Progenitor cell of endocrine pancreas (in vitro differentiated cells): ENCODE measurements at places on chromosomes 3 and 15.

GRCh38 chr3:67941433-67942030, 287.1 kb upstream of the SUCLG2 start:
- DNase-seq, result no peak

- no peak for DNase-seq
Observed at GRCh38 chr3:187963677-187964385, 190.1 kb upstream of the LPP start.

- DNase-seq, result no peak
Observed at GRCh38 chr3:50749822-50750221, 75.1 kb downstream of the DOCK3 start.

DNA sequence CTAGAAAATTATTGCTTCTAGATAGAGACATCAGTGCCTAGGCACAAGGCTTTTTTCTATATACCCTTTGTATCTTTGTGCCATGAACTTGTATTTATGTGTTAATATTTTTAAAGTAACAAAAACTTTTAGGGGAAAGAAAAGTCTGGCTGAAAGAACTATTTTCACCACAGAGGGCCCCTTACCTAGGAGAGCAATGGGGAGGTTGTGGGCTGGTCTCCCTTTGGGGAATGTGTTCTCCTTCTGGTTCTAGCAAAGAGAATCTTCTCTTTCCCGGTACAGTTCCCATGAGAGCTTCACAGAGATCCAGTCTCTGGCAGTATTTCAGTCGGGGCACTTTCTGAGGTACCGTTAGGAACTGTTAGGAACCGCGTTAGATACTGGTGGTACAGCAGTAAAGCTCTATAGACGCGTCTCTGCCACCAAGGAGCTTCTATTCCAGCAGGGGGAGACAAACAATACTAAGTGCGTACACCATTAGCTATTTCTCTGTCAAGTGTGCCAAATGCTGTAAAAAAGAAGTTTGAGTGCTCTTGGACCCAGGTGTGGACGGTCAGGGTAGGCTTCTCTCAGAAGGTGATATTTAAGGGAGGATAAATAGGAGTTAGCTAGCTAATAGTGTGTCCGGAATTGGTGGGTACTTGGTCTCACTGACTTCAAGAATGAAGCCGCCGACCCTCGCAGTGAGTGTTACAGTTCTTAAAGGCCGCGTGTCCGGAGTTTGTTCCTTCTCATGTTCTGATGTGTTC, 4.6 kb upstream of the EPB42 start:
- DNase-seq, result no peak

DNA sequence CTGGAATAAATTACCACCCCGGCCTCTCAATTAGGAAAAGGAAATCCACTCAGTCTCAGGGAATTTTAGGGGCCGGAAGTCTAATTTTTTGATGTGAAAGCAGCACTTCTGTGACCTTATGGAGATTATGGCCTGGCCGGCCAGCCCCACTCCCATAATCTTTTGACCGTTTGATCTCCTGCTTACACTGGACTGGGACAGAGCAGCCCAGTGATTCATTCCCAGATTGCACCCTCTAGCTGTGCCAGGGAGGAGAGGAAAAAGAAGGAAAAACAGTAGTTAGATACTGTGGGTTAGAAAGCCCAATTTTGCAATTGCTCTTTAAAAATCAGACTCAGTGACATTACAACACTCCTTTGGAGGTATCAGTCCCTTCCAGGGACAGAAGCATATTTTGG, 32.4 kb downstream of the GJD2 start:
- DNase-seq, result no peak

GRCh38 chr15:39830166-39830565, 47.5 kb upstream of the FSIP1 start:
- DNase-seq, result no peak

DNA sequence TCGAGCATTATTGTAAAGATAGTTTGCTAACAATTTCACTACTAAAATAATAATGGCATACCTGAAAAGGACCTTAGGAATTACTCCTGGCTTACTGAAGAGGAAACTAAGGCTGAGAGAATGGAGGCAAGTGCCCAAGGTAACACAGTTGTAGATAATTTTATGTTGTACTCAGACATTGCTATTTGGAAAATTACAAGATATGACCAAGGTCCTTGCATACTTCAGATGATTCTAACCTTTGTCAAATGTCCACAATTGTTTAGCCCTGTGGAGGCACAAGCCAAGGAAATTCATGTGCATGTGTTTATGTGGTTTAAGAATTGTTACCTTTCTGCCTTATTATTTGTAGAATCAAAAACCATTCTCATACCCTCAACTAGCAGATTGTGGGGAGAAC, 105.7 kb downstream of the TUSC7 start:
- no peak for DNase-seq

- DNase-seq, result no peak
Observed at GRCh38 chr3:134511500-134511899, 25.6 kb downstream of the CEP63 start.

DNA sequence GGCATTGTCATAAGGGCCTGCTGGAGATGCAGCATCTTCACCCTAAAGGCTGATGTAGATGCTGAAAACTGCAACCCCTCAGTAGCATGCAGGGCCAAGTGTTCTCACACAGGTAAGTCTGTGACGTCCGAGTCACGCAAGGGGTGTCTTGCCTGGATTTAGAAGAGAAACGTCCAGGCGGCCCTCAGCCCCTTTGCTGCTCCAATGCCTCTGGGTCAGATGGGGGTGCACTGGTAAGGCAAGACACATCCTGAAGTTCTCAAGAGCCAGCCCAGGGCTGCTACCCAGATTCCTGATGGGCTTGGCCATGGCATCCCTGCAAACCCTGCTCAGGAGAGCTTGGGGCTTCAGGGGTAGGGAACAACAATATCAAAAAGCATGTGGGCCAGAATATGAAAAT, 25.4 kb downstream of the ONECUT1 start:
- no peak for DNase-seq

GRCh38 chr15:70777170-70777926, 14.0 kb upstream of the UACA start:
- DNase-seq, result no peak

DNA sequence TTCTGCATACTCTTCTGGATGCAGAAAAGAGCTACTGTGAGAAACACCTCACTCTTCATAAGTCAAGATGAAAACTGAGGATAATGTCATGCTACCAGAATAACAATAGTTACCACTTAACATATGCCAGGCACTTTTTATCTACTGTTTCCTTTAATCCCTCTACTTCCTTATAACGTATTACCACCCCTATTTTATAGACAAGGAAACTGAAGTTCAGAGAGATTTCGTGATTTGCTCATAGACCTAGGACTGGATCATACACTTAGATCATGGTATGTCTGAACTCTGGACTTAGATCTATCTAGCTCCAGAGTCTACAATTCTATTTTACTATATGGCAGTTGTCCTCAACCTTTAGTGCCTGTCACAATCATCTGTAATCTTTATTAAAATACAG, 155.7 kb upstream of the TSPAN3 start:
- no peak for DNase-seq

DNA sequence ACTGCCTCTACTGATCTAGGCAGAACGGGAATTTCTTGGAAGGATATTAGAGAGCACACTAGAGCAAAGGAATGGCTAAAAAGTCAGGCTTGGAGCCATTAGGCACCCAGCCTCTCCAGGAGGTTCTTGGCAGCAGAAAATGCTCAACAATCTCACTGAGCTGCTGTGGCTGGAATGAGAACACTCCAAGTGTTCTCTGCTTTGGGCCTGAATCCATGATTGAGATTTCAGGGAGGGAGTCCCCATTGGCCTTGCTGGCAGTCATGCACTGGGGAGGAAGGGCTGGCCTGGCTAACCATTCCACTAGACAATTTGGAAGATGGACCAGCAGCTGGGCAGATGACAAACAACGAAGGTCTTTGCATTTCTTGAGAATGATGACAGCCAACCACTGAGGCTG, 362.6 kb downstream of the SHQ1 start:
- no peak for DNase-seq

DNA sequence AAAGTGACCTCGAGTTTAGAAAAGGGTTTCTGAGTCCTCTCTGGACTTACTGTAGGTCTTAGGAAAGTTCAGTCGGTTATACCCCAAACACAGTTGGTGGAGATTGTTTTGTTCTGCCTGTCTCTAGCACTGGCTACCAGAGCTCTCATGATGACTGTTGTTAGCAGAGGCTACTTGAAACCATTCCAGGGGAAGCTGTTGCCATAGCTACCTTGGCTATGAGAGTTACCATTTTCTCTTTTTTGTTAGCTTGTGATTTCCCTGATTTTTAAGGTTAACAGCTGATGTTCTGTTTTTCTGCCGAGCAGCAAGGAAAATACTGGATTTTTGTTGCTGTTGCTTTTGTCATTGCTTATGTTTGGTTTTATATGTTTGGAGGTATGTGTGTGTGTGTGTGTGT, 26.7 kb downstream of the ABHD2 start:
- no peak for DNase-seq

DNA sequence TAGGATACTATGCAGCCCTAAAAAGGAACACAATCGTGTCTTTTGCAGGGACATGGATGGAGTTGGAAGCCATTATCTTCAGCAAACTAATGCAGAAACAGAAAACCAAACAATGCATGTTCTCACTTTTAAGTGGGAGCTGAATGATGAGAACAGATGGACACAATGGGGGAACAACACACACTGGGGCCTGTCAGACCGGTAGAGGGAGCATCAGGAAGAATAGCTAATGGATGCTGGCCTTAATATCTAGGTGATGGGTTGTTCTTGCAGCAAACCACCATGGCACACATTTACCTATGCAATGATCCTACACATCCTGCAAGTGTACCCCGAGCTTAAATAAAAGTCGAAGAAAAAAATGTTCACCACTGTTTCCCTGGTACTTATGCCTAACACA, 17.5 kb downstream of the SENP7 start:
- DNase-seq, result no peak

DNA sequence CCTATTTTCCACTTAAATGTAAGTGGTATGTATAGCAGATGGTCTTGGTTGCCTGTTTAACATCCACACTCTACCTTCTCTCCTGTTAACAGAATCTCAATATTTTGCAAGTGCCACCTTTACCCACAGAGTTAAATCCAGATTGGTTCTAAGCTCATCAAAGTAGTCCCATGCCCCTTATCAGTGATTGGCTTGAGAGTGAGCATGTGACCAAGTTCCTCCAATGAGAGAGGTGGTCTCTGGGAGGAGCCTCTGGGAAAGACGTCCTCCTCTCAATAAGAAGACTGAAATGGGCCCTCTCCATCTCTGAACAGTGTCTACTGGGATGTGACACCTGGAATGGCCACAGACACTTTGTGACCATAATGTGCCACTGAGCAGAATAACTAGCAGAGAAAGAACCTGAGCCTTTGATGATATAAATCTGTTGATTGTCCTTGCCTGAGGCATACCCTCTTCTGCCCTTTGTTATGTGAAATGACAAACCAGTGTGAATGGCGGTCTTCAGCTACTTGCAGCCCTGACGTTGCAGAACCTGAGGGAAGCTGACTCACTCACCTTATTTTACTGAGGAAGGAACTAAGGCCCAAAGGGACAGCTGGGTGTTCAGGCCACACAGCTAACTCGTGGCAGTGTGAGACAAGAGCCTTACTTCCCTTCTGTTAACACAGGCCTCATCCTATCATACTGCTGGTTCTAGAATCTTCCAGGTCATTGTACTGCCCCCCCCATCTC, 42.4 kb upstream of the LARS2 start:
- DNase-seq, result no peak

- no peak for DNase-seq
Observed at GRCh38 chr15:25579127-25579526, 140.3 kb upstream of the UBE3A start.

DNA sequence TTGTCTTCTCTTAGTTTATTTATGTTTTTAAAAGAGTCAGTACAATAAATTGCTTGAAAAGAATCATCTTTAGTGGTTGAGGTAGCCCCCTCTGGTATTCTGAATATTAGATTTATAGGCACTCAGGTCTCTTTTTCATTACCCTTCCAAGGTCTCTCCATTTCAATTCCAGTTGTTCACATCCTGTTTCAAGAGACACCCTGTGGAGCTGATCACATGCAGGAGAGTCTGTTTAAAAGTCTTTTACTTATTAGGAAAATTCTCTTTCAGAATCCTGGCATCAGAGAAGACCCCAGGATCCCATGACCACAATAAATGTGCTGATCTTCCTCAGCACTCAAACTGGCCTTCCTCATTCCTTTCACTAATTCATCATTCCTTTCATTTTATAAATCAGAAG, 195.7 kb downstream of the ZIC4 start:
- DNase-seq, result no peak

DNA sequence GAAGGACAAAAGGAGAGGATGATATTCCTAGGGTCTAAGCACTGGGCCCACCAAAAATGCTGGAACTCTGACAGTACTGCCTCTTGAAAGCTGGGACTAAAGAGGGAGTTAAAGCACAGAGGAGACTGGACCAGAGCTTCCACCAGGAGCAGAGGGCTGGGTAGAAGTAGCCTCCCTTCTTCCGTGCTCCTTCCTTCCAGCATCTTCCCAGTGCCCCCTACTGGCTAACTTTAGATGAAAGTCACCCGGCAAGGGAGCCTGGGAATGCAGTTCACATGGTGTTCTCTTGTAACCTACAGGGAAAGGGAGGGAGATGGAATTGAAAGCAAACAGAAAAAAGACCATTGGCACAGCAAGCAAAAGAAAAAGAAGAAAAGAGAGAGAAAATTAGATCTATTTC, 106.1 kb upstream of the COL8A1 start:
- peak; percentile 10 for DNase-seq

DNA sequence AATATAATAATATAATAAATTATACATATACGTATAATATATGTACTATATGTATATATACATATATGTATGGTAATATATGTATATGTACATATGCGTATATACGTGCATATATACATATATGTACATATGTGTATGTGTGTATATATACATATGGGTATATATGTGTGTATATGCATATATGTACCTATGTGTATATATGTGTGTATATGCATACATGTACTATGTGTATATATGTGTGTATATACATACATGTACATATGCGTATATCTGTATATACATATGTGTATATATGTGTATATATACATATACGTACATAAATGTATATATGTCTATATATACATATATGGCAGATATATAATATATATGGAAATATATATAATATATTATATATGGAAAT, 74.8 kb upstream of the ST3GAL6 start:
- DNase-seq, result no peak

DNA sequence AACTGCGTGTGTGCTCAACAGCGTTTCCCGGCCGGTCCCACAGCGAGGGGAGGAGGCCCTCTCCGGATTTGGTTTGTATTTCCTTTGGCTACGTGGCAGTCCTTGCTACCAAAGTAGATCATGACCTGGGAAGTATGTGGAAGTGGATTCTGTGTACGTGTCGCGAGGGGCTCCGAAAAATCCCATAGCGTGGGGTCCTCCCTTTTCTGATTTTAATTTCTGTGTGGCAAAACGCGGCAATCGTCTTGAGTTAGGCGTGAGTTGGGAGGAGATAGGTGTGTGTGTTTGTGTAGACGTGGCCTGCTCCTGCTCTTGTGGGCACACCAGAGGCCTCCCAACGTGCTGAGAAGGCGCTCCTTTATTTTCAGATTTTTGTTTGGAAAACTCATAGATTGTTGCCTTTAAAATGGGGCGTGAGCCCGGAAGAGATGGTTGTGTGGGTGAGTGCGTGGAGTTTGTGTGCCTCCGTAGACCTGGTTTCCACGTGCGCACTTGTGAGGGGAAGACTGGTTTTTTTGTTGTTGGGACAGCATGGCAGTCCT, 1.2 kb downstream of the TRIM71 start:
- no peak for DNase-seq
